Activated naive CD4-positive, alpha-beta T cell treated with anti-CD3 and anti-CD28 coated beads, Interleukin-2, amount 50 U/mL, for 72 hours (primary cell): ENCODE measurements at places on chromosomes 6 and 20. TPM values are rescaled to one million over a fixed set of nuclear protein-coding genes. Genes with fewer than 3 reads are reported as not detected.

DNA sequence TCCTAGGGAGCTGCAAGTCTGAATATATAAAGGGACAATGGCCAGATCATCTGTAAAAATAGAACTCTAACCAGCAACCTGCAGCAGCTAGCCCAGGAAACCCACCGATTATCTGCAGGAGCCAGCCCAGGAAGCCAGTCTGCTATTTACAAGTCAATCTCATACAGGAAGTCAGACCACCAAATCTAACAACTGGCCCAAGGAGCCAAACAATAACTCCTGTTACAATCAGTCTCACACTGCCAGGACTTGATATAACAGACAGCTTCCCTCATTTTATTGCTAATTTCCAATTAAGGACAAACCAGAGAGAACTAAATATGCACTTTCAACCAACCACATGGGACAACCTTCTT is 14.4 kb upstream of the RIN2 start:
- no peak for DNase-seq

Gene PGM3
- 24.4 TPM for total RNA-seq

GRCh38 chr6:87182940-87183339 is 27.6 kb downstream of the ZNF292 start:
- DNase-seq, result no peak

Gene FOXQ1
- not detected for total RNA-seq

- no peak for DNase-seq
Observed at GRCh38 chr6:125357515-125358256, 55.9 kb upstream of the HDDC2 start.

- DNase-seq, result no peak
Observed at GRCh38 chr6:19452495-19452894, 384.7 kb upstream of the ID4 start.

Gene PLCB4
- not detected for total RNA-seq

Gene LAMA4
- total RNA-seq, result not detected

DNA sequence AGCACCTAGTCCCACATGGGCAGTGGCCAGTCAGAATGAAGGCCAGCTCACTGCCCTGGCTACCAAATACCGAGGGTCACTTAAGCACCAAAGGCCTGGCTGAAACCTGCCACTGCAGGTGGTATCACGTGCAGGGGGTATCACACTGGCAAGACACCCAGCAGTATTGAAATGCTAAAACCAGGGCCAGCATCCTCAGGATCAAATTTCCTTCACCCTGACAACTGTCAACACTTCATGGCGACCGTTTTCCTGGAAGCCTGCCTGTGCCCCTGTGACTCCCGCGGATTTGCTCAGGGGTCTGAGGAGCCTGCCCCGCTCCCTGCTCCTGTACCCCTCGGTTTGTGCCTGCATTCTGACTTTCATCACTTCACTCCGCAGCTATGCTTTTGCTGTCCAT is 151.1 kb downstream of the TTLL2 start:
- no peak for DNase-seq

Gene PI3
- total RNA-seq, result not detected

Gene HRH3
- total RNA-seq, result not detected

GRCh38 chr20:21269772-21270171 is 33.4 kb upstream of the XRN2 start:
- no peak for DNase-seq

- DNase-seq, result no peak
Observed at GRCh38 chr6:169981568-169981967, 230.1 kb downstream of the ERMARD start.

Gene FAM184A
- 8.3 TPM for total RNA-seq

- DNase-seq, result no peak
Observed at GRCh38 chr6:7058250-7058923, 49.4 kb upstream of the RREB1 start.

DNA sequence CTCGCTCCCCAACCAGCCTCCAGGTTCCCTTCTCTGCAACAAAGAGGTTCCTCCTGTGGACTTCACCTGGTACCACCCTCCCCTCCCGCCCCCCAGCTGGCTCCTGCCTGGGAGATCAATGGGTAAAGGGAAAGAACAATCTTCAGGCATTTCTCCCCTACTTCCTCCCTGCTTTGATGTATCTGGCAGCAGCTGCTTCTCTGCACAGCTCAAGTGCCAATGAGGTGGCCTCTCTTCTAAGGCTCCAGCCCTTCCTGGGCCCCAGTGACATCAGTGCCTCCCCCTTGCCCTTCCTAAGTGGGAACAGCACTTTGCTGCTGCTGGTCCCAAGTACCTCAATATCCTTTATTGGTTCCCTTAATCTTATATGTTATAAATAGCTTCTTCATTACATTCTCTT is 23.5 kb downstream of the MOCS1 start:
- DNase-seq, result no peak

GRCh38 chr6:159817951-159818739 is 18.1 kb downstream of the PNLDC1 start:
- no peak for DNase-seq

Gene FERMT1
- not detected for total RNA-seq

- no peak for DNase-seq
Observed at GRCh38 chr6:167851370-167851952, 24.8 kb downstream of the AFDN start.

DNA sequence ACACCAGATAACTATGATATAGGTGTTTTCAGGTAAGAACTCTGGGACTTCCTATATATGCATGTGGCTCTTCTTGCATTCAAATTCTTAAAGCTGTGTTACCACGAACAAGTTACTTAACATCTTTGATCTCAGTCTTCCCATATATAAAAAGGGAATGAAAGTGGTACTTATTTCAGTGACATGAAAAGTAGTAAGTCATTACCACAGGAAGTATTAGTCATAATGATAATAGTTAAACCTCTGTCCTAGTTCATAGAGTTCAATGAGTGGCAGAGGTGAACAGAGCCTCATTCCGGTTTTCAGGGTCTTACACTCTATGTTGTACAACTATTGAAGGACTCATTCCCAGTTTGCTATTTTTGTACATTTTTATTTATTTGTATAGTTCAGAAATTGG is 237.0 kb downstream of the NKAIN2 start:
- no peak for DNase-seq

- DNase-seq, result no peak
Observed at GRCh38 chr20:2955257-2955970, 82.1 kb downstream of the PTPRA start.

Gene NT5DC1
- total RNA-seq, result 41.6 TPM

GRCh38 chr6:156909212-156910010 is 132.2 kb downstream of the ARID1B start:
- DNase-seq, result no peak

- no peak for DNase-seq
Observed at GRCh38 chr6:16637635-16638034, 123.6 kb downstream of the ATXN1 start.

DNA sequence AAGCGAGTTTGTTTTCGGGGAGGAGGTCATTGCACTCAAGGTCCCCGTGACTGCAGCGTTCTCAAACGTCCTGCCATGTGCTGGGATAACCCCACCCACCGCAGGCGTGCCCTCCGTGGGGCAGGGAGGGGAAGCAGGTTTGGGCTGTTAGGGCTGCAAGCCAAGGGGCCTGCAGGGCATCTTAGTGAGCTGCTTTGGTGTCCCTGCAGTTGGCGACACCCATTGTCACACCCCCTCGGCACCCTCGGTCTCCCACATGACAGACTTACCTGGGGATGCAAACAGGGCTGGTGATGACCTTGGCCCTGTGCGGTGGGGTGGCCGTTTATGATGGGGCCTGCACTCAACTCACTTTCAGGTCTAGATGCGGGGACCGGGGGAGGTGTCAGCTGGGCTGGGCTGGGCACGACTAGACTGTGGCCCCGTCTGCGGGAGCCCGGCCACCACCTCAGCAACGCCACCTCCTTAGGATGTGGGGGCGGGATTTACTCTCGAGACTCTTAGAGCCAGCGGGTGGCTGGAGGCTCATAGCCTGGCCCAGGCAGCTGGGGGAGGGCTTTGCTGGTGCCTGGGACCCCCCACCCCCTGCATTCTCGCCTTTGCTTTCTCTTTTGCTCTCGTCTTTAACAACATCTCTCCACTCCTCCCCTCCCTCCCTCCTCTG is 6.5 kb upstream of the GATA5 start:
- no peak for DNase-seq

Gene KCNB1
- total RNA-seq, result not detected

GRCh38 chr20:38581013-38581412 is at the start of gene ADIG:
ADIG (plus strand) TSS chr20:38581197; CDS start chr20:38581251, 54 bp downstream.
- DNase-seq, result no peak

Gene IL17F
- total RNA-seq, result 13.9 TPM

- no peak for DNase-seq
Observed at GRCh38 chr6:170460641-170461040, 92.5 kb downstream of the PSMB1 start.

DNA sequence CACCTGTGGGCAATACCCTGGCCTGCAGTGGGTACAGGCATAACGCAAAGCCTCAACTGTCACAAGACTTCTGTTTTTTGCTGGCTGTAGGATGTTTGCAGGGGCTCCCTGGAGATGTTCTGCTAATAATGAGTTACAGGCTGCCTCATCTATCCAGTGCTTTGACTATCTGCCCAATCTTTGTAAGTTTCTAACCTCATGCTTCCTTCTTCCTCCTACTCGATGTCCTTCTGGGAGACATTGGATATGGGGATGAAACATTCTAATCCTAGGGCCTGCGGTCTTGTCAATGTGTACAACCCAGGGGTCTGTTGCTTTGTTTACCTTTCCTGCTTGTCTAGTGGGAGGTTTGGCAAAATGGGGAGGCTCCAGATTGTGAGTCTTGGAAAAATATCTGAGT is 136.8 kb upstream of the TCF21 start:
- no peak for DNase-seq

Gene BPIFB4
- not detected for total RNA-seq

Gene TENT5A
- 0.41 TPM for total RNA-seq

GRCh38 chr6:22521035-22521434 is 48.3 kb upstream of the HDGFL1 start:
- DNase-seq, result no peak
